Epithelial cell of esophagus (primary cell): ENCODE measurements at places on chromosomes 3 and 15.

- DNase-seq = no peak
Observed at GRCh38 chr3:156741935-156742334, 67.5 kb downstream of the TIPARP start.

- peak; percentile 71 for DNase-seq
Observed at GRCh38 chr15:62306851-62307504, 141.9 kb upstream of the C2CD4B start.

GRCh38 chr3:177005718-177006405 is 191.4 kb downstream of the TBL1XR1 start:
- DNase-seq = no peak

- DNase-seq = peak; percentile 79
Observed at GRCh38 chr3:169769287-169770181, at the start of gene ACTRT3. Gene ACTRT3, minus strand, starts transcription at chr3:169769561. Its CDS starts 41 bp downstream, at chr3:169769520.

GRCh38 chr3:157572559-157573270 is 69.5 kb upstream of the VEPH1 start:
- DNase-seq = peak; percentile 68

- peak; percentile 78 for DNase-seq
Observed at GRCh38 chr15:85073556-85074194, 92.0 kb downstream of the PDE8A start.

- DNase-seq = no peak
Observed at GRCh38 chr3:141992512-141992911, 116.1 kb downstream of the ATP1B3 start.

DNA sequence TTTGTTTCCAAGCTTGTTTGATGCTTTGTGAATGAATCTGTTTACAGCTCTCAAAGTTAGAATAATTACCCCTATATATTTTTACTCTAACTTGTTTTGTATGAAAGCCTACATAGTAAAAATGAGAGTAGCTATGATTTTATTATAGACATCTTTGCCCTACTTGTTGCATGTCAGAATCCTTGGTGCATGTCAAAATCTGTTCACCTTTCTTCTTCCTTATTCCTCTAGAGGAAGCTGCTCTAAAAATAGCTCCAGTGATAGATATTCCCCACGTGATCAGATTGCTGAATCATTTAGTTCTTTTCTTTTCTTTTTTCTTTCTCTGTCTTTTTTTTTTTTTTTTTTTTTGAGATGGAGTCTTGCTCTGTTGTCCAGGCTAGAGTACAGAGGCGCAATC is 39.8 kb downstream of the LRRC49 start:
- peak; percentile 18 for DNase-seq

DNA sequence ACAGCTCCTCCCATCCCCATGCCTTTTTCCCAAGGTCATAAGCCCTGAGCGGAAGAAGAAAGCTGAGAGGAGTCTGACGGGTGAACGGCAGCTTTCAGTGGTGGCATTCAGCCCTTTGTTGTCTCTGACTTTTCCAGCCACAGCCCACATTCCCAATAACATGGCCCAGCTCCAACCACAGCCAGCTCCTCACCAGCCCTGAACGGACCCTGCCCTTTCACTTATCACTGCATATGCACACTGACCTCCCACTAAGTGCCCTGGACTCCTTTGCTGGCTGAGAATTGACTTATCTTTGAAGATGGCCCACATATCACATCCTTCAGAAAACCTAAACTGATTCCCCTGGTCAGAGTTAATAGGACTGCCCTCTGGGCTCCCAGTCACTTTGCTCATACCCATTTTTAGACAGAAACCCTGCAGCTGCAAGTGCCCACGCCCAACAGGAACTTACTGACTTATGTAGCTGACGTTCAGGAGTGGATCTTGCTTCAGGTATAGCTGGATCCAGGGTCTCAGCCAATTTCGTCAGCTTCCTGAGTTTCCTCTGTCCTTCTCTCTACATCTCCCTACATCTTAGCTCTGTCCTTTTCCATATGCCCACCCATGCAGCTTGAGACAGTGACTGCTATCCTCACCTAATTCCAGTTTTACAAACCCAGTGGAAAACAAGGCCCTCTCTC is 348.5 kb upstream of the PROK2 start:
- no peak for DNase-seq

GRCh38 chr3:112958811-112959560 is 15.9 kb downstream of the CD200R1 start:
- DNase-seq = no peak

- no peak for DNase-seq
Observed at GRCh38 chr3:142777927-142778326, 54.1 kb downstream of the TRPC1 start.

DNA sequence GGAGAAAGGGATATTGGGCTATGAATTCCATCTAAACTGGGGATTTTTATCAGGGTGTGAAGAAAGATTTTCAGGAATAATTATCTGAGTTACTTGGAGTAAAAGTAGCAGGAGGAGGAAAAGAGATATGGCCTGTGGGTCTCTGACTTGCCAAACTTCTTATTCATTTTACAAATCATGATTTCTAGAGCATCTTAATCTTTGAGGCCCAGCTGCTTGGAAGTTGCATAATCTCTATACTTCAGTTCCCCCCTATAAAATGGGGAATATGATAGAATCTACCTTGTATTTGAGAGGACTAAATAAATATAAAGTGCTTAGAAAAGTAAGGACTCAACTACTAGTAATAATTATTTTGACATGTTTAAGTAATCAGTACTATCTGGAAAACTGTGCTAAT is 11.0 kb upstream of the GABPB1 start:
- DNase-seq = no peak

DNA sequence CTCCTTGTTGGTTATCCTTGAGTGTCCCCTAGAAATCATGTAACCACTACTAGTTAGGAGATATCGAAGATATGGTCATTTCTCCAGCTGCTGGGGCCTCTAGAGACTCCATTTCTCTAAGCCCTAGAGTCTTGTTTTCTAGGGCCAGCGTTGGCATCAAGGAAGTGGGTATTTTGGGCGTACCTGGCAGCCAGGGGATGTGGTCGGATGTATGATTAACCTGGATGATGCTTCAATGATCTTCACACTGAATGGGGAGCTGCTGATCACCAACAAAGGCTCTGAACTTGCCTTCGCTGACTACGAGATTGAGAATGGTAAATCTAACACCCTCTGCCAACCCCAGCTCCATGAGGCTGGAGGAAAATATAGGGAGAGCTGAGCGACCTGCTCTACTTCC is 325.5 kb downstream of the RYR3 start:
- no peak for DNase-seq

GRCh38 chr3:464255-464654 is 267.7 kb downstream of the CHL1 start:
- DNase-seq = no peak

- DNase-seq = peak; percentile 62
Observed at GRCh38 chr3:122929188-122930062, 98.1 kb downstream of the SEMA5B start.

DNA sequence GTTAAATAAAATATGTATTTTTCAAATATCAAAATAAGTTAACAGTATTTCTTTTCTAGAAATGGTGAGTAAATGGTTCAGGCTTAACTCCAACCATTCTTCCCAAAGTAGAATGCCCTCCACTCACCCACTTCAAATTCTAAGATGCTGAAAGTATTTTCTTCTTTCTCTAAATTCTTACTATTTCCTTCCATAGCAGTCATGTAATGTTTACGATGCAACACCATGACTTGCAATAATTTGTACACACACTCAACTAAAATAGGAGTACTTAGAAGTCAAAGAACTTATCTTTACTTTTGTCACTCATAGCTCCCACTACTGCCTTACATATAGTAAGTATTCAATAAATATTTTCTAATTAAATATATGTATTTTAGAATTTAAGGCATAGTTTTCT is 65.0 kb downstream of the AQR start:
- no peak for DNase-seq

DNA sequence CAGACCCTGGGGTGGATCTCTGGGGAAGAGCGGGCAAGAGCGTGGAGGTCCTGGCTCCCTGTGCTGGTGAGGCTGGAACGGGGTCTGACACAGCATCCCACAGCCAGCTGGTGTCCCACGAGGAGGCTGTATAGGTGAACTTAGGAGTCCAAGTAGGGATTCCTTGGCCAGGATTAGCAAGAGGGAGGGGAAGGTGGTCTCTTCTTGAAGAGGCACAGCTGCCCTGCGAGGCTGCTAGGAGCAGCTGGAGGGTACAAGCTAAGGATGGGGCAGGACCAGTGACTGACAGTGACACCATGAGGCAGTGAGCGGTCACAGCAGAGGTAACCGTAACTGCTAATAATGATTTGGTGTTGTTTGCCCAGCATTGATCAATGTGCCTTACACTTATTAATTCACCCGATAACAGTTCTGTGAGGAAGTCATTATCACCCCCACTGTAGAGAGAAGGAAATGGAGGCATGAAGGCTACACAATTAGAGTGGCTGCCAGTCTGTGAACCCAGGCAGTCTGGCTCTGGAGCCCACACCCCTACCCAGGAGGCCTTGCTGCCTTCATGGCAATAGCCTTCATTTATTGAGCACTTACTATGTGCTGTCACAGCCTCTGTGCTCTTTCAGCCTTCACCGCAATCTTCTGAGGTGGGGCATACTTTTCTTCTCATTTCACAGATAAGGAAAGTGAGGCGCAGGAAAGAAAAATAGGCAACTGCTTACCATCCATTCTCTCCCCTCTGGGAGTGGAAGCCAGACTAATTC is 59.4 kb downstream of the TMEM44 start:
- peak; percentile 48 for DNase-seq

GRCh38 chr15:79197285-79197684 is 85.2 kb upstream of the ANKRD34C start:
- DNase-seq = no peak

GRCh38 chr3:133157716-133158115 is 119.5 kb downstream of the TMEM108 start:
- DNase-seq = no peak

DNA sequence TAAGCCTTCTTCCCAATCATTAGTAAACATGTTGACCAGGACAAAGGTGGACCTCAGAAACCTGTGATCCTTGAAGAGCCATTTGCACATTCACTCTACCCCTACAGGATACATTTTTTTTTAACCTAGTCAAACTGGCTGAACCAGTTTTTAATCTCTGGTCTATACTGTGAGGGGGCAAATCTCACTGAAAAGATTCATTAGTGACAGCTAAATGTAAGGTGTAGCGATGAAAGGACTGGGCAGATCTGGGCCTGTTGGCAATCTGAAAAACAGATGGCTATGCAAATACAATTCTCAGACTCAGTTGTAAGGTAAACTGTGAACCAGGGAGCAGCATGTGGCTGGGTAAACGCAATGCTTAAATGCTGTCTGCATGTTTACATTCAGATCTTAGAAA is 75.6 kb upstream of the SNTN start:
- peak; percentile 79 for DNase-seq

DNA sequence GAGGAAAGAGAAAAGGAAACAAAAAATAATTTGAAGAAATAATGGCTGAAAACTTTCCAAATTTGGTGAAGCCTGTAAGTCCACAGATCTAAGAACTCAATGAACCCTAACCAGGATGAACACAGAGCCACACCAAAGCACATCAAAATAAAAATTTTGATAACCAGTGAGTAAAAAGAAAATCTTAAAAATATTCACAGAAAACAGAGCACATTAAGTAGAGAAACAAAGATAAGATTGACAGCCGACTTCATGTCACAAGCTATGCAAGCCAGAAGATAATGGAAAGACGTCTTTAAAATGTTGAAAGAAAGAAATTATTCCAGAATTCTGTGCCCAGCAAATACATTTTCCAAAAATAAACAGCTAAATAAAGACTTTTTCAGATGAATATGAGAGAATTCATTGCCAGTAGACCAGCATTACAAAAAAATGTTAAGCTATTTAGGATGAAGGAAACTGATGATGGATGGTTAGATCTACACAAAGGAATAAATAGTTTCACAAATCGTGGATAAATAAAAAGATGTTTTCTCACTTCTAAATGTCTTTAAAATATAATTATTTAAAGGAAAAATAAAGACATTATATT is 140.2 kb upstream of the SKOR1 start:
- peak; percentile 39 for DNase-seq

DNA sequence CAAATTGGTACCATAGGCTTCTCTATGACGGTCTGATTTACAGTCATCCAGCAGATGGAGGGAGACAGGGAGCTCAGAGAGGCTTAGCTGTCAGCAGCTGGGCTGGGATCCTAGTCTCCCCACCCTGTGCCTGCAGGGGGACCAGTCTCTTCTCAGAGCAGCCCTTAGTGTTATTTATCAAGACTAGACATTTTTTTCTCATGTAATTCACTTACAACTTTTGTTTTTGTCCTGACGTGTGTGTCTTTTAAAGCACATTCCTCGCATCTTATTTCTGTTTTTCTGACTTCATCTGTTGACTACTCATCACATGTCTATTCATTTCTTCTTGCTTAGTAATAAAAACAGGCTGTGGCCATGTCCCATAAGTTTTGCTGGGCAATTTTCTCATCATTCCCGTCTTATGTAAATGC is 116.1 kb downstream of the KLF13 start:
- DNase-seq = peak; percentile 94

DNA sequence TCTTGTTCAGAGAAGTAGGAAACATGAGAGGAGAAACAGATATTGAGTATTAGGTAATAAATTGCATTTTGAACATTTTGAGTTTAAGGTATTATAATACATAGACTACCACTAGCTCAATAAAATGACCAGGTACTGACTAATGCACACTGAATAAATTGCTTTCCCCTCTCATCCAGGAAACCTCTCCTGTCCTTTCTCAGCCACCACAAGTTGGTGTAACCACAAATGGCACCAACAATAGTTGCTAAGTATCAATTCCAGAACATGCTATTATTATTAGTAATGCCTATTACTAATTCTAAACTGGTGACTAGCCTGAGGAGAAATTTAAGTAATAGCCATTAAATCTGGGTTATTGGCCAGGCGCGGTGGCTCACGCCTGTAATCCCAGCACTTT is 47.3 kb upstream of the XRN1 start:
- peak; percentile 18 for DNase-seq

DNA sequence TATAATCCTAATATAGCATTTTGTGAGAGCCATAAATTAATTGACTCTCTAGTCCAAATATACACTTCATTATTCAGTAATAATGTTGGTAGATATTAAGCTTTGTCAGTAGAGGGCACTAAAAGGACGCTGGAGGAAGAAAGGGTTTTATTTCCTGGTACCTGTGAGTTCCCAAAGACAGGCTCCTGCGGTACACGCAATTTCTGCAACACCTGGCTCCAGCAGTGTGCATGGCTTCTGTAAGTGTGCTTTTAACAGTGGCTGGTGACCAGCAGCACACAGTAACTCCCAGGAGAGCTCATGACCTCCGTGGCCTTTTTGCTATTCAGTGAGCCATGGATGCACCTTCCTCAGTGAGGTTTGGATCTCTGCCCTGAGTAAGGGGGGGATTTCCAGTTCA is 338.3 kb upstream of the ZNF385D start:
- DNase-seq = peak; percentile 59

- DNase-seq = no peak
Observed at GRCh38 chr15:46258056-46258455, 623.2 kb downstream of the SQOR start.

- no peak for DNase-seq
Observed at GRCh38 chr3:58518291-58518789, 18.6 kb downstream of the ACOX2 start.

- DNase-seq = peak; percentile 70
Observed at GRCh38 chr3:119891944-119892721, 110.2 kb downstream of the NR1I2 start.

- DNase-seq = no peak
Observed at GRCh38 chr3:28978092-28978491, 302.8 kb upstream of the RBMS3 start.
